ENCODE measurements at places on chromosomes 16 and 17. TPM values are rescaled to one million over a fixed set of nuclear protein-coding genes. Genes with fewer than 3 reads are reported as not detected.

The RTN4RL1 gene
- 7.3 TPM for total RNA-seq

The ARSG gene
- total RNA-seq: 1.9 TPM

The KRTAP4-1 gene
- not detected for total RNA-seq

The DBF4B gene
- total RNA-seq: 30.5 TPM

The LITAF gene
- total RNA-seq: 197 TPM

The HP gene
- 0.51 TPM for total RNA-seq

The ZSCAN10 gene
- not detected for total RNA-seq

The ADAMTS18 gene
- total RNA-seq: not detected

The SHCBP1 gene
- 39.6 TPM for total RNA-seq

The ZNF750 gene
- total RNA-seq: not detected

The CSH1 gene
- not detected for total RNA-seq

The KCNG4 gene
- total RNA-seq: not detected

The PRCD gene
- not detected for total RNA-seq

The ZG16 gene
- total RNA-seq: not detected

The CBLN1 gene
- total RNA-seq: not detected

The CCL16 gene
- total RNA-seq: not detected

The SLC12A3 gene
- not detected for total RNA-seq

The RBFOX1 gene
- not detected for total RNA-seq

The SPATA22 gene
- not detected for total RNA-seq

The PRSS8 gene
- 1.2 TPM for total RNA-seq

The GPR139 gene
- total RNA-seq: not detected

The PCGF2 gene
- total RNA-seq: 64.3 TPM

The ASPHD1 gene
- total RNA-seq: 23.7 TPM

The DNASE1L2 gene
- total RNA-seq: 0.75 TPM

The PRDM7 gene
- not detected for total RNA-seq

The CXCL16 gene
- 20.8 TPM for total RNA-seq

The MYLK3 gene
- total RNA-seq: 0.06 TPM

The KRTAP4-4 gene
- not detected for total RNA-seq

The SLC47A2 gene
- total RNA-seq: 0.14 TPM
